ENCODE measurements at places on chromosomes 4 and X. TPM values are rescaled to one million over a fixed set of nuclear protein-coding genes. Genes with fewer than 3 reads are reported as not detected.

Gene NWD2
- 0.17 TPM for total RNA-seq

Gene MAGEA1
- total RNA-seq: not detected

Gene CLGN
- 2.9 TPM for total RNA-seq

Gene FAM47A
- total RNA-seq: not detected

Gene FRG2
- total RNA-seq: not detected

Gene RAP1GDS1
- total RNA-seq: 41.6 TPM

- no peak for DNase-seq
These were observed 31.4 kb downstream of the SSX5 start for GRCh38 chrX:48165241-48165640.

DNA sequence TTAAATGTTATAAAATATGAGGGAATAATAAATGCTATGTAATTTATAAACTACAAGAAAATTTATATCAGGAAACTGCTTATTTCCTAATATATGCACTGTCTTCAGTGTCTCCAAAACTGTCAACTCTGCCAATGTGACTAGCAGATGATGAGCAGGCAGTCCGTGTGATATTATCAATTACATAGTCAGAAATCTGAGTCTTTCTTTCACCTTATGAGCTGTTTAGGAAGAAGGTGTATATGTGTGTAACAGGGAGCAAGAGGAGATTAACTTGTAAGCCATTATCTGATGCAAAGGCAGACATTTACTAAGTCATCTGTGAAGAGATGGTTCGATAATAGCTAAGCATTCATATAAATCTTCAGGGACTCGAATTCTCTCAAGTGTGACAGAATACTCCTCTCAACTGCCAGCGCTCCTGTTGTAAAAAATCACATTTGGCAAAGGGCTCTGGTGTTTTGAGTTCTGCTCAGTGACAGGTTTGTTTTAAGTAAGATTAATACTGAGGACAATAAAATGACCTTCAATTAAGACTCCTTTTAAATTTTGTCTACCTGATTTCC lies 79.7 kb downstream of the SNCA start:
- DNase-seq: no peak

DNA sequence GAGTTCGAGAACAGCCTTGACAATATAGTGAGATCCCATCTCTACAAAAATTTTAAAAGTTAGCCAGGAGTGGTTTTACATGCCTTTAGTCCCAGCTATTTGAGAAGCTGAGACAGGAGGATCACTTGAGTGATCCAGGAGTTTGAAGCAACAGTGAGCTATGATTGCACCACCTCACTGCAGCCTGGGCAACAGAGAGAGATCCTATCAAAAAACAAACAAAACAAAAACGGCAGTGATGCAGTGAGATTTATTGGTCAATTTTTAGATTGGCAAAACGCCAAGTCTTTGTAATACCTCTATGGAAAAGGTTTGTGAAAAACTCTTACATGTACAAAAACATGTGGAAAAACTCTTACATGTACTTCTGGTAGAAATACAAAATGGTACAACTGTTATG lies 91.3 kb downstream of the PTPN13 start:
- DNase-seq: peak; percentile 11

All from lung (tissue), 17 donors.